Ovary (tissue), 10 donors: ENCODE measurements at places on chromosomes 16 and 17. TPM values are rescaled to one million over a fixed set of nuclear protein-coding genes. Genes with fewer than 3 reads are reported as not detected.

DNA sequence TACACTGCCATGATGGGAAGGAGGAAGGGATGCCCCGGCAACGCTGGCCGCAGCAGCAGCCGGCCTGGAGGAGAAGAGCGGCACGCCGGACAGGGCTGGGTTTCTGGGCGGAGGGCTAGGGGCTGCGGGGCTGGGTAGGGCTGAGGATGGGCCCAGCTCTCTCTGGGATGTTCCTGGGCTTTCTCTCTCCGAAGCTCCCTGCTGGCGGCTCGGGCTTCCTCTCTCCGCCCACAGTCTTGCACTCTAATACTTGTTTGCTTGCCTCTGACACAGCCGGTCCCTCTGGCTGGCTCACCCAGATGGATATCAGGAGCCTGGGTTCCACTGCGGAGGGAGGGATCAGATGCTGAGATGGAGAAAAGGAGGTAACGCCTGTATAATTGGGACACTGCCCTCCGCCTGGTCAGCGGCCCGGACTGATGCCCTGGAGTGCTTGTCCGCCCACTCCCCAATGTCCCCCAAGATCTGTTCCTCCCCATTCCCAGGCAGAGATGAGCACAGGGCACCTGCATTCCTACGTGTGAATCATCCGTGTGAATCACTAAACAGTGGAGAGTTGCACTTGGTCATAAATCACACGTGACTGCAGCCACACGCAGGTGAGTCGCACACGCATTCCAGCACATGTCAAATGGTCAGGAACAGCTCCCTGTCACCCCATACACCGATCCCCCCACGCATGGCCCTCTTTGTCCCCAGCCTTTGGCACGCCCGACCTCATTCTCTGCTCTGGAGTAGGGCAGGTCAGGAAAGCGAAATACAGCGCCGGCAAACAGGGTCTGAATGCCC is at the start of gene ALOXE3:
ALOXE3 (minus strand) TSS at position 535 of the 789 bp plus-strand sequence; CDS start at position 11, 524 bp downstream.
- peak within 1 kb of the TSS; percentile 58 for H3K4me3 ChIP-seq
- no peaks in the 10 kb centered on the region for H3K36me3 ChIP-seq
- H3K27ac ChIP-seq: peak within 1 kb of the TSS; percentile 69
- H3K4me1 ChIP-seq: peaks cover 9% of the 10 kb centered on the region
- no peaks in the 10 kb centered on the region for H3K27me3 ChIP-seq
- DNase-seq: peak; percentile 56

DNA sequence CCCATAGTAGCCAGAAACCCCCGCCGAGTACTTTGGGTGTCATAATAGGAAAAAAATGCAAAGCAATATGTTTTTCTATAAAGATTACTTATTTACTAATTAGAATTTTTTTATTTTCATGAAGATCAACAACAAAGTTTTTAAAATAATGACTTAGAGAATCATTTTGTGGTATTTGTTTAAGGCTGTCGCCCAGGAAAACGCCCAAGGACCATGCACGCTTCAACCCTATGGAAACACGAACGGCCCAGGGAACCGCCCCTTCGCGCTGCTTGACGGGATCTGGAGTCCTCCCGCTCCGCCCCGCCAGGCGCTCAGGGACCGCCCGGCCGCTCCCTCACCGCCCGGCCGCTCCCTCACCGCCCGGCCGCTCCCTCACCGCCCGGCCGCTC is 408 bp upstream of the KPNA2 start:
- no peak overlapping the region for H3K27ac ChIP-seq
- H3K36me3 ChIP-seq: no peaks in the 10 kb centered on the region
- peak overlapping the region; percentile 36 for H3K4me3 ChIP-seq
- peak; percentile 92 for DNase-seq
- H3K27me3 ChIP-seq: no peaks in the 10 kb centered on the region

The ASPHD1 gene
- total RNA-seq: 1.4 TPM

GRCh38 chr17:8664456-8665126 is 34.1 kb upstream of the MYH10 start:
- H3K4me1 ChIP-seq: no peaks in the 10 kb centered on the region
- no peak overlapping the region for H3K27ac ChIP-seq
- H3K4me3 ChIP-seq: no peak overlapping the region
- DNase-seq: no peak
